ENCODE measurements at places on chromosomes 11 and 22. TPM values are rescaled to one million over a fixed set of nuclear protein-coding genes. Genes with fewer than 3 reads are reported as not detected.

DNA sequence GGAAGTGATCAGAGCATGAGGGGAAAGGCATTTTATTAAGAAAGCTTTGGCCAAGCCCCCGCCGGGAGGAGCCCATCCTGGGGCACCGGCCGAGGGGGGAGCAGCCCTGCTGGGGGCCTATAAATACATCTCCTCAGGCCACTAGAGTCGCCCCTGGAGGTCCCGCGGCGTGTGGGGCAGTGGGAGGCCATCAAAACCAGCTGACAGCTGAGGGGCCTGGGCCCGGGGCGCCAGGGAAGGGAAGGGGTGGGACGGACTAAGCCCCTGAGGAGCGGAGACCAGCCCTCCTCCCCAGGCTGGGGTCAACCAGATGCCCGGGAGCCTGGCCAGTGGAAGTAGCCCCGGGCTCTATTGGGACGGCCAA lies 13.1 kb downstream of the SCARF2 start:
- no peaks in the 10 kb centered on the region for H3K36me3 ChIP-seq
- no peak for DNase-seq
- no peak overlapping the region for H3K4me3 ChIP-seq
- H3K27me3 ChIP-seq, result no peaks in the 10 kb centered on the region
- peaks cover 11% of the 10 kb centered on the region for H3K4me1 ChIP-seq

- H3K27ac ChIP-seq, result no peak overlapping the region
- peaks cover 10% of the 10 kb centered on the region for H3K4me1 ChIP-seq
- H3K27me3 ChIP-seq, result no peaks in the 10 kb centered on the region
- DNase-seq, result no peak
- no peak overlapping the region for H3K4me3 ChIP-seq
- peaks cover 8% of the 10 kb centered on the region for H3K36me3 ChIP-seq
These were observed 2.5 kb upstream of the RAPSN start for GRCh38 chr11:47451436-47451835.

Gene GNAZ
- total RNA-seq, result 3.1 TPM

DNA sequence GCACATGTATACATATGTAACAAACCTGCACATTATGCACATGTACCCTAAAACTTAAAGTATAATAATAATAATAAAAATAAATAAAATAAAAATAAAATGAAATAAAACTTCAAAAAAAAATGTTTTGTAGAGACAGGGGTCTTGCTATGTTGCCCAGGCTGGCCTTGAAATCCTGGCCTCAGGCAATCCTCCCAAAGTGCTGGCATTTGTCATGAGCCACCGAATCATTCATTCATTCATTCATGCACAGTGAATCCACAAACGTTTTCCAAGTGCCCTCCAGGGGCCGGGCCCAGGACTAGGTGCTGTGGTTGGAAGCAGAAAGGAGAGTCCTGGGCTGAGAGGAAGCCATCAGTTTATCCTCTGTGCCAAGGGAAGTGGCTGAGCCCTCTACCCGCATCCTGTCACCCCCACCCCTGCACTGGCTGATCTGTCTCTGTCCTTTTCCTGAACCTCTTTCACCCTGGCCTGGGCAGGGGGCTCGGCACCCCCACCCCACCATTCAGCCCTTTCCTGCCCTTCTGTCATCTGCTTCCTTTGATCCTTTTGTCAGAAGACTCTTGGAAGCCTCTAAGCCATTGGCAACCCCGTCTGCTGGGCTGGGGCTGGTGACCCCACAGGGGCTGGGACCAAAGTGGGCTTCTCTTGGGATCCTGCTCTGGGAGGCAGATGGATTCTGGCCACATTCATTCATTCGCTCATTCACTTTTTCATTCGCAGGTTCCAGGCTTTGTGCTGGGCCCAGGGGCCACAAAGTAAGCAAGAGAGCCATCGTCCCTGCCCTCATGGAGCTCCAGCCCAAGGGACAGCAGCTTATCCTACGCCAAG lies 84.3 kb downstream of the IGLL1 start:
- DNase-seq, result no peak
- no peaks in the 10 kb centered on the region for H3K27me3 ChIP-seq
- H3K4me1 ChIP-seq, result no peaks in the 10 kb centered on the region
- no peak overlapping the region for H3K27ac ChIP-seq

- H3K27ac ChIP-seq, result no peak overlapping the region
- no peaks in the 10 kb centered on the region for H3K4me1 ChIP-seq
- peaks cover 7% of the 10 kb centered on the region for H3K27me3 ChIP-seq
- H3K36me3 ChIP-seq, result no peaks in the 10 kb centered on the region
These were observed 23.4 kb upstream of the HTR3A start for GRCh38 chr11:113951537-113951936.

- no peaks in the 10 kb centered on the region for H3K36me3 ChIP-seq
- no peak overlapping the region for H3K27ac ChIP-seq
- peaks cover 66% of the 10 kb centered on the region for H3K27me3 ChIP-seq
- no peak overlapping the region for H3K4me3 ChIP-seq
- H3K4me1 ChIP-seq, result peaks cover 22% of the 10 kb centered on the region
- DNase-seq, result no peak
These were observed 97.6 kb upstream of the HSD17B12 start for GRCh38 chr11:43582863-43583462.

Gene MMP12
- total RNA-seq, result not detected

DNA sequence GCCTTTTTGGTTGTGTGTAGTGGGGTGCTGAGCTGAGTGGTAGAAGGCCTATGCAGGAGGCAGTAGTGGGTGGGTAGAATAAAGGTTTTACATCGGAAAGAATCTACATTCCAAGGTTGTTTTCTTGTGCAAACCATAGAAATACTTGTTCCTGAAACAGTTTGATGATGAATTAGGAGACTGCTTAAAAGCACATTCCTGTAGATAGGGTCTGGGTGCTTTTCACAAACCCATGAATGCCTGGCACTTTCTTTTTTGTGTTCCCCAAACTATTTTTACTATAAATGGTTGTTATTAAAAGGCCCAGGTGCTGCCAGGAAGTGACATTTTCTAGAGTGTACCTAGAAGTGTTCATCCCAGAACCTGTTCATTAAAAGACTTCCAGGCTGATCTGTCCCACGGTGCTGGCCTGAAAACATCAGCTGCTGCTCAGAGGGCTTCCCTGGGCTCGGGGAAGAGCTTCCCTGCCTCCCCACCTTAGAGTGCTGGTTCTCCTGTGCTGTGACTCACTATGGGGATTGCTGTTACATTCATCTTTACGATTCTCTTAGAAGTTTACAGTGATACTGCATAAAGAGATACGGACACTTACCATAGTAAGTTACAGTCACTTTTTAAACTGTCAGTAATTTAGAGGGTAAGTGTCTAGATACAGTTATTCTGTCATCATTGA lies 27.9 kb downstream of the PPFIA1 start:
- peaks cover 15% of the 10 kb centered on the region for H3K4me1 ChIP-seq
- no peaks in the 10 kb centered on the region for H3K27me3 ChIP-seq
- DNase-seq, result no peak
- peaks cover 10% of the 10 kb centered on the region for H3K36me3 ChIP-seq

GRCh38 chr11:77131560-77131959 lies 3.5 kb downstream of the MYO7A start:
- no peak for DNase-seq
- peak overlapping the region; percentile 7 for H3K27ac ChIP-seq

Gene PRR33
- total RNA-seq, result 0.16 TPM

Gene OR2D2
- not detected for total RNA-seq

GRCh38 chr11:36041988-36042611 lies 98.2 kb downstream of the LDLRAD3 start:
- H3K27me3 ChIP-seq, result no peaks in the 10 kb centered on the region
- no peak for DNase-seq
- H3K36me3 ChIP-seq, result no peaks in the 10 kb centered on the region
- no peak overlapping the region for H3K27ac ChIP-seq
- H3K4me1 ChIP-seq, result peaks cover 3% of the 10 kb centered on the region

DNA sequence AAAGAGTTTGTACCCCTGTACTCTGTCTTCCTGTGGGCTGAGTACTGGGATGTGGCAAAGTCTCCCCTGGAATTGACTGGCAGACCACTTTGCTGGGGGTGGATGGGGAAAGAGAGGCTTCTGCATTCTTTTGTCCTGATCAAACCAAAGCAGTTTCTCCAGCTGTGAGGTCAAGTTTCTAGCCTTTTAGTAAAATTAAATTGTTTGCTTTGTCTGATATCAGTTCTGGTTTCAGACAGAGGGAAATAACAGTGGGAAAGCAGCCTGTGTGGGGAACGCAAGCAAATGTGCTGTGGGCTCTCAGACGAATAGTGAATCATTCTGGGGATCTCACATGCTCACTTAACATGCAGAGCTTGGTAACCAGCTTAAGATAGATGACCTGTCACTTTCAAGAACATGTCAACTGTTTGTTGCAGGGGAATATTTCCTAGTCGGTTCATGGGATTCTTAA lies 151.6 kb downstream of the FAT3 start:
- H3K27ac ChIP-seq, result no peak overlapping the region
- no peak overlapping the region for H3K4me3 ChIP-seq
- H3K36me3 ChIP-seq, result no peaks in the 10 kb centered on the region
- no peaks in the 10 kb centered on the region for H3K27me3 ChIP-seq
- no peaks in the 10 kb centered on the region for H3K4me1 ChIP-seq
- DNase-seq, result no peak

DNA sequence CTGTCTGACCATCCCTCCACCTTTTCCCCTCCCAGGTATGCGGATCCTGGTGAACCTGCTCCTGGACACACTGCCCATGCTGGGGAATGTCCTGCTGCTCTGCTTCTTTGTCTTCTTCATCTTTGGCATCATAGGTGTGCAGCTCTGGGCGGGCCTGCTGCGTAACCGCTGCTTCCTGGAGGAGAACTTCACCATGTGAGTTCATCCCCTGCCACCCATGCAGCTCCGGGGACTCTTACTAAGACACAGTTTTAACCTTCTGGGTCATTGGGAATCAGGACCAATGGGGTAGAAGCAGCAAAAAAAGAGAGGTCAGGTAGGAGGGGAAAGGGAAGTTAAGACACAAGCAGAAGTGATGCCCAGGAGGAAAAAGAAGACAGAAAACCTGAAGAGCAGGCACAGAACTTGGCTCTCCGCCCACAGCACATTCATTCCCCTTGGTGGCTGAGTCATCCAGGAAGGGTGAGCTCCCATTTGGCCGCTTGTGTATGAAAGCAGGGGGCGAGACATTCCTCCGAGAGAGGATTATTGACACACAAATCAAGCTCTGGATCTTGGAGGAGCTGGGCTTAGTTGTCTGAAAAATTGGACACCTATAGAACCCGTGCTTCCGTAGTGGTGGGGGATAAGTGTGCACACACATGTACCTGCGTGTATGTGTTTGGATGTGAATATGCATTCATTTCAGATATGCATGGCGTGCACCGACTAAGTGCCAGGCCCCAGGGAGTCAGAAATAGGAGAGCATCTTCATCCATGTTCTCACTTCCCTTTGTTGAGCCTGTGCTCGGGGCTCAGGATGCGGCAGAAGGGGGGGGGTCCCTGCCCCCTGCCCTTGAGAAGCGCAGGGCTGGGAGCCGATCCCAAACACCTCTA lies 64.2 kb downstream of the CACNA1I start:
- H3K4me3 ChIP-seq, result no peak overlapping the region
- peaks cover 4% of the 10 kb centered on the region for H3K27me3 ChIP-seq
- no peaks in the 10 kb centered on the region for H3K4me1 ChIP-seq

Data from gastrocnemius medialis (tissue), 4 donors.